ENCODE measurements at places on chromosomes 12 and 14. TPM values are rescaled to one million over a fixed set of nuclear protein-coding genes. Genes with fewer than 3 reads are reported as not detected.

Gene FAM90A1
- total RNA-seq, result not detected

GRCh38 chr12:103207936-103208335 is 250.5 kb downstream of the ASCL1 start:
- ATAC-seq, result no peak

Gene IGF1
- total RNA-seq, result 58.7 TPM

DNA sequence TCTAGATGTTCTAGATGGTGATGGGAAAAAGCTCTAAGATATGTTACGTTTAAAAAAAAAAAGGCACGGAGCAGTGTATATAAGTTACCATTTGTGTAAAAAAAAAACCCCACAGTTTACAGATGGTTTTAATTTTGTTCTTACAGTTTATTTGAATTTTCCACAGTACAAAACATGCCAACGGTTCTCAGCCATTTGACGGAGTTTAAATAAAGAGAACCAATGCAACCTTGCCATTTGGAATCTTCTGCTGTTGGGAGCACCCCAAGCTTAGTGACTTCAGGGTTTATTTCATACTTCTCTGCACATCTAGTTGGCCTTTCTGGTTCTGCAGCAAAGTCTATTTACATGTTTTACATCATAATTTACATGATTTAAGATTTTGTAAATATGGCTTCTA is 7.7 kb upstream of the HPD start:
- no peak for ATAC-seq

GRCh38 chr12:75162845-75163244 is 46.8 kb downstream of the KCNC2 start:
- no peak for ATAC-seq
